ENCODE measurements at places on chromosomes 16 and 17.

DNA sequence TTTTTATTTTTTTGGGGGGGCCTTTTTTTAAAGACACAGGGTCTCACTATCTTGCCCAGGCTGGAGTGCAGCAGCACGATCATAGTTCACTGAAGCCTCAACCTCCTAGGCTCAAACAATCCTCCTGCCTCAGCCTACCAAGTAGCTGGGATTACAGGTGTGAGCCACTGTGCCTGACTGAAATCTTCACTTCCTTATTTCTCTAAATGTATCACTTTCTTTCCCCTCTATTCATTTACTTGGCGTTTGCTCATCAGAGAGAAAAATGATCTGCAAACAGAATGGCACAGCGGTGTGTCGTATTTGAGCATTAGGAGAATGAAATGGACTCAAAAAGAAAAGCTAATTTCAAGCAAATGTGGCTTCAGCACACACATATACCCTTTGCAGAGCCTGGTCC, 44.3 kb upstream of the CDH5 start:
- DNase-seq, result no peak

- DNase-seq, result no peak
These were observed 8.3 kb downstream of the TEX2 start for GRCh38 chr17:64254755-64255154.

DNA sequence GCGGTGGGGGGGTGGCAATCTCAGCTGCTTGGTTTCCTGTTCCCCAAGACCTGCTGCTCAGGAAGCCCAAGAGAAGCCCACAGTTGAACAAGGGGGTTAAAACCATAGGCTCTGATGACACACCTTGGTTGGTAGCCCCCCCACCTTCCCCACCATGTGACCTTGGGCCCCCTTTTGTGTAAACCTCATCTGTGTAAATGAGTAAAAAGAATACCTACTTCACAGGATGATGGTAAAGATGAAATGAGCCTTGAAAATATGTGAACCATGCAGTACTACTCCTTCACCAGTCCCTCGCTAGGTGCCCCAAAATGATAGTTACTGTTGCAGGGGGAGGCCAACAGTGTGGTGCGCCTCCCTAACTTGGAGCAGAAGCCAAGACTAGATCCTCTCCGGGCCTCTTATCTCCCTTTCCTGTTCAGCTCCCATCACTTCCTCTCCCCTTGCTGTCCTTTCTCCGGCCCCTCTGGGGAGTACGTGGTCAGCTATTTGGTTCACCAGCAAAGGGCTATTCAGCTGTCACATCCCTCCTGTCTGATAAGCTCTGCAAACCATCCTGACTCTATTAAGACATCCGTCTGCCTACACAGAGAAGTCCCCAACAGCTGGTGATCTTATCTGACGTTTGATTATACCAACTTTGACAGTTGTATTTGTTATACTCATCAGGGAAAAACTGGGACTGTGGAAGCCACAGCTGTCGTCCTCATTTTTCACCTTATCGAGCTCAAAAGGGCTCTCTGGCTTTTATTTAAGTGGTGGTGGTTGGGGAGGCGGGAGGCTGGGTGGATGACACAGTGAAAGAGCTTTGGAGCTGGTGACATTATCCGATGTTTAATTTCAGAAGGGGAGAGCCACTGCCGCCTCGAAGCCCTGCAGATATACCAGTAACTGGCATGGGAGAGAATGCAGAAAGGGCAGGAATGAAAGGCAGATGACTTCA, 19.9 kb downstream of the DCAKD start:
- no peak for DNase-seq

- DNase-seq, result no peak
These were observed 28.2 kb downstream of the ZFHX3 start for GRCh38 chr16:73019457-73020362.

- DNase-seq, result no peak
These were observed 145.7 kb downstream of the STXBP4 start for GRCh38 chr17:55114283-55114682.

- no peak for DNase-seq
These were observed 185.6 kb upstream of the CPHXL start for GRCh38 chr16:75911896-75912295.

GRCh38 chr16:78791926-78792325, 692.5 kb downstream of the WWOX start:
- no peak for DNase-seq

DNA sequence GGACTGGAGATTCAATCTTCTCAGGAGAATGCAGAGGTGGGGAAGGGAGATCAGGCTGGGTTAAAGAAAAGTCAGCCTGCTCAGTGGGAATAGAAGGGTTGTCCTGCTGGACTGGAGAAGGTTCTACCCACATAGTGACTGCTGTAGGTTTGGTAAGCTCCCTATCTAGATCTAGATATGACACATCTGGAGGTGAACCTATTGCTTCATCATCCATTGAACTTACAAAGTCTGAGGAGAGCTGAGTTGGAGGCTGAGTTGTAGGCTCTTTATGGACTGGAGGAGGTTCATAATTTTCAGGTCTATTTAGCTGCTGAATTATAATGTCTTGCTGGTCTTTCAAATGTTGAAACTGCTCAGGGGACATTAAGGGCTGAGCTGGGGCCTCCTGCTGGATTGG, 46.0 kb upstream of the NF1 start:
- DNase-seq, result no peak

GRCh38 chr17:77449373-77449907, 308.7 kb downstream of the SEC14L1 start:
- DNase-seq, result no peak

GRCh38 chr17:75704963-75705875, 16.0 kb upstream of the ITGB4 start:
- DNase-seq, result no peak

DNA sequence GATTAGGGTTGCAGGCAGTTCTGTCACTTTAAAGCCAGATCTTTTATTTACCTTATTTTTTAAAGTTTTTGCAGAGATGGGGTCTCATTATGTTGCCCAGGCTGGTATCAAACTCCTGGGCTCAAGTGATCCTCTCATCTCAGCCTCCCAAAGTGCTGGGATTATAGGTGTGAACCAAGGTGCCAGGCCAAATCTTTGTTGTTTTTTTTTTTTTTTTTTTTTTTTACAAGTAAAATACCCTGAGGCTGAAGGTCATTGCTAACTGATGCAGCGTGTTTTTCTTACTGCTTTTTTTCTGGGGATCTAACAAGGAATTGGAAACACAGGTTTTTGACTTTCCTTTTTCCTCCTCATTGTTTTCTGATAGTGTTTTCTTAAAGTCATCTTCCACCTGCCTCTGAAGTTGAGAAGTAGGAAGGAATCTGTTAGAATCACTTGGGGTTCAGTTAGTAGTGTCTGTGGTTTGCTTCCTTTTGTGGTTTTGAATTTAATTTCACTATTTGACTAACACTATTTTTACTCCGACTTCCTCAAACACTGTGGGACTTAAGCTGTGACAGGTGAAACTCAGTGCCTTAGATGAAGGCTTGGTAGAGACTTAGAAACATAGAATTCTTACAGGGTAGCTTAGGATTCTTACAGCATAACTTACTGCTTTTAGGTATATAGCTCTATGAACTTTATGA, 22.2 kb downstream of the CLTC start:
- DNase-seq, result no peak

- DNase-seq, result no peak
These were observed at the start of gene CORO6 for GRCh38 chr17:29622337-29623282. TSS of gene CORO6 (minus strand) at chr17:29622912. CDS start at chr17:29621421, 1,491 bp downstream.

DNA sequence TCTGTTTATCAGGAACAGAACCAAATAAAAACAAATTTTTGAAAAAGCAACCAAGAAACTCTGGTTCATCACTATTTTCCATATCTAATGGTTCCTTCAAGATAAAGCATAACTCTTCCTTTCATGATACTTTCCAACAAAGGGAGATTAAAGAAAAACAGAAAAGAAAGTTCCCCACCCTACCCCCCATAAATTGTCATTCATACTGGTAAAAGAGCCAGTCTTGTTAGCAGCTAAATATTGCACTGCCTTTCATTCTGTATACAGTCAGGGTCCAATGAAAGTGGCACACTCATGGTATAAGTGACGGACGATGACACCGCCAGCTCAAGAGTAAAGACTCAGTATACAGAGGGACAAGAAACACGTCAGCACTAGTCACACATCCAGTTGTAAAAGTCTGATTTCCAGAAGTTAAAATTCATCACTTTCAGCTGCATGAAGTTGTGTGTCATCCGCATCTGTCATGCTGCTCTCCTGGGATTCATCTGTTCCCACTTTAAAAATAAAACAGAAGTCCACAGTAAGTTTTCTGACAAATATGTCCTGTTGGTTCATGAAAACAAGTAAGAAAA, 68.5 kb downstream of the CDC27 start:
- DNase-seq, result no peak

DNA sequence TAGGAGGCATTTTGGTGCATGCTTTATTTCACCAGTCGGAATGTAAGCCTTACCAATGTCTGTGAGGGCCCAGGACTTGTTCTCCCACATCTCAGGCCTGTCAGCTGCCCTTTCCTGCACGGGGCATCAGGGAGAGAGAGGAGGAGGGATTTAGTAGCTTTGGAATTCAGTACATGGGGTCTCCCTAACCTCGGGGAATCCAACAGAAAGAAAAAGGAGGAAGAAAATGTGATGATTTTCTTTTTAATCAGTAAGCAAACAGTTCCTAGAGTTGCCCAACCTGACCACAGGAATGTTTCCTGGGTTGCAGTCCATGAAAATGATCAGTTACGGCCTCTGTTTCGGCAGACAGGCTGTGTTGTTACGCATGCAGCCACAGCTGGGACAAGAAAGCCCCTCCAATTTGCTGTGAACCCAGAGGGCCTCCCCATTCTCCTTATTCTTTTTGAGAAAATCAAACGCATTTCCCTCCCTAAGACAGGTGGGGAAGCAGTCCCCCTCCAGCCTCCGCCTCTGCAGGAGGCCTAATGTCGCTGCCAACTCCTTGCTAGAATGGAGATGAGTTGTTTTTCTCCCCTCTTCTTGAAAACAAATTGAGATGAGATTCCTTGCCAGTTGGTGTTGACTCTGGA, 53.1 kb upstream of the TANGO6 start:
- DNase-seq, result no peak

DNA sequence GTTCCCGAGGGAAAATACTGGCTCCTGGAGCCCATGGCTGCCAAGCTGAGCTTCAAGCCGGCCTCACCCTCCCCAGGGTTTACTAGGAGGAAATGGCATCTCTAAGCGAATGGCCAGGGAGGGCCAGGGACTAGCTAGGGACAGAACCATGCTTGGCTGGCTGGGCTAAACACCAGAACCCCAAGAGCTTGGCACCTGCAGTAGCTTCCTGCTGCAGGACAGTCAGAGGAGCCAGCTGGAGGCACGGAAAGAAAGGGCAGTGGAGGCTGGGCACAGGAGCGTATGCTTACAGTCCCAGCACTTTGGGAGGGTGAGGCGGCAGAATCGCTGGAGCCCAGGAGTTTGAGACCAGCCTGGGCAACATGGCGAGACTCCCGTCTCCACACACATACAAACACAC, 33.7 kb downstream of the PEMT start:
- no peak for DNase-seq

DNA sequence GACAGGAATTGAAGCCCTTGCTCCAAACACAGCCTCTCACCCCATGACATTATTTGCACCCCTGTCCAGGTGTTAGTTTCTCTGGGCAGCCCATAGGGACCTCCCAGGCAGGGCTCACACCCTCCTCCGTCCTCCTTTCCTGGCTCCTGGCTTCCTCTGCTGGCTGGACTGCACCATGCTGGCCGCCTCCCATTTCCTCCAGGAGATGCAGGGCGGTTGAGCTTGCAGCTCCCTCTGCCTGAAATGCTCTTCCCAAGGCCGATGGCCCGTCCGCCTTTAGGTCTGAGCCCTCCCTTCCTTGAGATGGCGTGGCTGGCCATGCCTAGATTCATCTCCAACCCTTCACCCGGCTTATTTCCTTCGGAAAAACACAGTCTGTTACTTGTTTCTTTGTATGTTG, 334.8 kb downstream of the SNX29 start:
- no peak for DNase-seq

- no peak for DNase-seq
These were observed 9.7 kb upstream of the RAI1 start for GRCh38 chr17:17671369-17672129.

- DNase-seq, result no peak
These were observed 30.6 kb upstream of the MMD start for GRCh38 chr17:55452139-55452790.

GRCh38 chr16:72873044-72873443, 174.9 kb downstream of the ZFHX3 start:
- DNase-seq, result no peak

- DNase-seq, result no peak
These were observed 2.8 kb downstream of the UBTF start for GRCh38 chr17:44216694-44217093.

DNA sequence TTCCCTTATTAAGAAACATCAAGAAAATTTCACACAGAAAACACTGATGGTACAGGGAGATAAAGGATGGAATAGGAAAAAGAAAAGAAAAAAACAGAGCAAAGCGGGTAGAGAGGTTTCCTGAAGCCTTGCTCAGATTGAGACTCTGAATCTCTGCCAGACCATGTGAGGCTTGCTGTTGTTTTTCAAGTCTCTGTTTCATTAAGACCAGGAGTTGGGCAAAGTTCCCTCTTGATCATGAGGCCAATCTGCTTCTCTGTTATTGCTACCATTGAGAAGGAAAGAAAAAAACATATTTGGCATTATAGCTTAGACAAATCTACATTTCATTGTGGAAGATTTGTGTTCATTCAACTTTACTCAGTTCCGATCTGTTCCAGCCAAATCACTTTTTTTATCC, 201.6 kb upstream of the SOX9 start:
- DNase-seq, result no peak

DNA sequence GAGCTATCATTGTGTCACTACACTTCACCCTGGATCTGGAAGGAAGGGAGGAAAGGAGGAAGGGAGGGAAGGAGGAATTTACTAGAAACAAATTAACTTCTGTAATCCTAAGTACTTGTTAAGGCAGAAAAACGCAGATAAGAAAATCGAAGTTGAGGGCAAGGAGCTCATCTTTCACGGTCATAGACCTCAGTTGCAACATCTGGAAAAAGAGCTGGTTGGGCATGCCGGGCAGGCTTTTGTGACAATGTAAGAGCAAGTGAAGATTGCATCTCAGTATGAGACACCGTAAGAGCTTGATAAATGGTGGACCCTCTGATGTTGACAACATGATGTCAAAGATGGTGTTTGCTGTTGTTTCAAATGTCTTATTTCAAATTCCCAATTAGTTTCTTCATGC, 721.5 kb downstream of the MAF start:
- DNase-seq, result no peak

DNA sequence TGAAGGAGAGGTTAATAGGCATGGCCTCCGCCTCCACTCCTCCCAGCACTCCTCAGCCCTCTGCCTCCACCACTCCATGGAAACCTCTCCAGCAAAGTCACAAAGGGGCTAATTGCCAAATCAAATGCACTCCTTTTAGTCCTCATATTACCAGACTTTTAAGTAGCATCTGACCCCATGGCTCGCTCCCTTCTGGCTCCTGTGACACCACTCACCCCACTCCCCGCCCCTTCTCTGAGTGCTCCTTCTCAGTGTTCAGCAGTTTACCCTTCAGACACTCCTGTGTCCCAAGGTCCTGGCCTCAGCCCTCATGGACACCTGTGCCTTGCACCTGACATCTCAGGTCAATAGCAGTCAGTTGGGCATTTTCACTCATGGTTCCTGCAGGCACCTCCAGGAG, 243.5 kb upstream of the CCL2 start:
- no peak for DNase-seq

Measured in NCI-H1417 treated with DMSO at 0.1 percent for 48 hours (cell line).